Activated naive CD4-positive, alpha-beta T cell treated with Interleukin-2 at 50 U/mL for 16 hours (primary cell): ENCODE measurements at places on chromosomes 5 and 9.

- DNase-seq: no peak
Measured at GRCh38 chr9:95815961-95816360, 59.5 kb upstream of the ERCC6L2 start.

DNA sequence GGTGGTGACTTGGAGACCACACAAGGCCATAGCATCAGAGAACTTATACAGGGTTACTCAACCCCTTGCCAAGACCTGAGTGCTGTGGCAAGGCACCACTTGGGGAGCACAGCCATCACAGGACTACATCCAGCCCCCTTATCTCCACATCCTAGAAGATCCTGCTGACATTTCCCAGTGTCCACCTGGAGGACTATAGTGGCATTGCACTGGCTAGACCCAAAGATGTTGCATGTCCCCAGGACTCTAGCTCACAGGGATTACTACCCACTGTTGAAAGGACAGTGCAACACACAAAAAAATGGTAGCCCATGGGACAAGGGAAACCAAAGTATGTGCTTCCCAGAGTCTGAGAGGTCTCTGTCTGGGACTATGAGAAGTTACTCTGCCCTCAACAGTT lies 411.1 kb upstream of the NUDT12 start:
- DNase-seq: no peak

DNA sequence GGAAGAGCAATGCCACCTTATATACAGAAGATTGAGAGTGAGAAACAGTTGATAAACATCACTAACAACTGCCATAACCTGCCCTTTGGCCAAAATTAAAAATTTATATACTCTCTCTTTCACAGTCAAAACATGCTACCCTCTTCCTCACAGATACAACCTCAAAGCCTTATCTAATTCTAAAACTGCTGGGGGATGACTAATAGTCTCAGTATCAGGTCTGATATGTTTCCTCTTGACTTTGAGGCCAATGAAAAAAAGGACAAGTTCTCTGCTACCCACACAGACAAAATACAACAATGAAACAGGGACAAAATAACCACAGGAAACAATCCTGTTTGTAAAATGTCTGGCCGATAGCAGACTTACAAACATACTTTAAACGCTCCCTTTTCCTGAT lies 485.6 kb upstream of the NUDT12 start:
- no peak for DNase-seq

- DNase-seq: no peak
Measured at GRCh38 chr5:158014372-158014771, 155.4 kb upstream of the CLINT1 start.

DNA sequence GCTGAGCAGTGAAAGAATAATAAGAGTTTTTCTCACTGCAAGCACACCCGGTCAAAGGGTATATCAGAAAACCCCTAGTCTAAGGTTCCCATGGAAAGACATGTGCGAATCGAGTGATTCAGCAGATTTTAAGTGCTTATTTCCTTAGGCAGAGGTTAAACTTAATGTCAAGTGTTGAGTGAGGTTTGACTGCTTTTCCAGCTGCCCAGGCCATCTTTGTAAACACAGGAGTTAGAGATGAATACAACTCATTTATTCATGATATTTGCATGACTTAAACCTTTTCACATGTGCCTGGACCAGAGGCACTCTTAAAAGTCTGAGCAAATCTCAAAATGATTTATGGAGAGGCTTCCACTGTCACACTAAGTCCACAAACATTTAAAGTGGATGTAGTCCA lies 137.8 kb upstream of the RGMB start:
- DNase-seq: no peak

DNA sequence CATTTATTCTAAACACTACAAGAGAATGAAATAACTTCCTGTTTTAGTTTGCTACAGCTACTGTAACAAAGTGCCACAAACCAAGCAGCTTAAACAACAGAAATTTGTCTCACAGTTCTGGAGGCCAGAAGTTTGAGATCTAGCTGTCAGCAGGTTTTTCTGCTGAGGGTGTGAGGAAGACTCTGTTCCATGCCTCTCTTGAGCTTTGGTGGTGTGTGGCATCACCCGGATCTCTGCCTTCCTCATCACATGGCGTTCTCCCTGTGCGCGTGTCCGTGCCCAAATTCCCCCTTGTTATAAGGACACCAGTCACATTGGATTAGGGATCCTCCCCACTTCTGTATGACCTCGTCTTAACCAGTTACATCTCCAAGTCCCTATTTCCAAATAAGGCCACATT lies 97.7 kb downstream of the CFAP95 start:
- DNase-seq: no peak

DNA sequence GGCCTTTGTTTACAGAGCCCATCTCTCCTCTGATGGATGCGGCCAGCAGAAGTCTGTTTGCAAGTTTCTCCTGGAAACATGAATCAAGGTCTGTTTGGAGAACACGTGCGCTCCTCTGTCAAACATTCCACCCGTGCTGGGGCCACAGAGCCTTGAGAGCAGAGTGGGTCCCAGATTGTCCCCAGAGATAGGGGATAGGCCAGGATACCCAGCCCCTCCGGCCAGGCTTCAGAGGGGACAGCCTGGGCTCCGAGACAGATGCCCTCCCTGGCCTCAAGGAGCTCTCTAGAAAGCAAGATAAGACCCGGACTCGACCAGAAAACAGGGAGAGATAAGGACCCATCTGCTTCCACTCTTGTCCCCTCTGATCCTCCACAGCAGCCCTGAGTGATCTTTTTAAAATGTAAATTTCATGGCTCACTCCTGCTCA lies 40.4 kb upstream of the HAND1 start:
- DNase-seq: no peak

DNA sequence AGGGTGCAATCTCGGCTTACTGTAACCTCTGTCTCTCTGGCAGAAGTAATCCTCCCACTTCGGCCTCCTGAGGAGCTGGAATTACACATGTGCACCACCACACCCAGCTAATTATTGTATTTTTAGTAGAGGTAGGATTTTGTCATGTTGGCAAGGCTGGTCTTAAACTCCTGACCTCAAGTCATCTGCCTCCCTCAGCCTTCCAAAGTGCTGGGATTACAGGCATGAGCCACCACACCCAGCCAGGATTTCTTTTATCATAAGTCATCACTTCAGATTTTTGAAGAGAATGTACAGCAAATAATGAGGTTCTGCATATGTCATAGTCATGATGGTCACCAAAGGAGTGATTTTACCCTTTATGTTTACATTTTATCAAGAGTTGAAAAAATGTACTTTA lies 108.1 kb downstream of the GCNT1 start:
- no peak for DNase-seq

DNA sequence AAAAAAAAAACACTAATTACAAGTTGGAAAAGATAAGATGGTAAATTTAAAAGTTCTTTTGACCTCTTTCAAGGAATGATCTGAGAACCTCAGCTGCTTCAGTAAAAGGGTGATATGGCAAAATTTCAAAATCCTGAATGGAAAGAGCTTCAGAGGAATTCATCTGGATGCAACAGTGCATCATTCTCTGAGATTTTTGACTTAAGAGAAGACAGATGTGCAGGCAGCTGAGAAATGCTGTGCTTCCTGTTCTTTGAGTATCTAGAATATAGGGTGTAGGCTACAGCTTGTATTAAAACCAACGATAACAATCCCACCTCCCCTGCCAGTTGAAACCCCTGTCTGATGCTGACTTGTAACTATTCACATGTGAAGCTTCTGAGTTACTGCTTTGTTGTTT lies 6.2 kb downstream of the FRMPD1 start:
- no peak for DNase-seq

DNA sequence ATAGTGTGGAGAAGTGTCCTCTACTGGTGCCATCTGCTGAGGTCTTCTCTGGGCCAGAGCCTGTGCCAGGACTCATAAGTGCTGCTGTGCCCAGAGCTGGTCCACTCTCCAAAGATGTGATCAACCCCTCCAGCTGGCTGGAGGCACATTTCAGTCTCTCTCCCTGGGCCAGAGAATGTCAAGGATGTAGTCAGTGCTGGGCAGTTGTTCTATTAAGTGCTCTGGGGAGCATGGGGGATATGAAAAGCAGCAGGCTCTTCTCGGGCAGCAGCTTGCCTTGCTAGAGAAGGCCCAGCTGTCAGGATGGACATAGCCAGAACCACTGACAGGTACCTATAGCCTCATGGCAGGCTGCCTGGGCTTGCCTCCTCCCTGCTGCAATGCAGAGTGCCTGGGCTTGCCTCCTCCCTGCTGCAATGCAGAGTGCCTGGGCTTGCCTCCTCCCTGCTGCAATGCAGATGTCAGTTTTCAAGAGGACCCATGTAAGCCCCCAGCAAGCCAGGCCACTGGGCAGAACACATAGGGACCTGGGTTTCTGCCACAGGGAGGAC lies 157.2 kb upstream of the PANK3 start:
- no peak for DNase-seq

DNA sequence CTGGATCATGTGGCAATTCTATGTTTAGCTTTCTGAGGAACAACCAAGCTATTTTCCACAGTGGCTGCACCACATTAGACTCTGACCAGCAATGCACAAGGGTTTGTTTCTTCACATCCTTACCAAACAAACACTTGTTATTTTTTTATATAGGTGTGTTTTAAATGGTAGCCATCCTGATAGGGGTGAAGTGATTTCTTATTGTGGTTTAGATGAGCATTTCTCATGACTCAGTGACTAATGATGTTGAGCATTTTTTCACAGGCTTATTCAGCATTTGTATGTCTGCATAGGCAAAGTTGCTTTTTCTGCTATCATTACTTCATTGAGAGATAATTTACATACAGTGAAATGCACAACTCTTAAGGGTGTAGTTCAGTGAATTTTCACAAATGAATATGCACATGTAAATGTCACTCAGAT lies 36.0 kb downstream of the ANKRD33B start:
- DNase-seq: no peak

DNA sequence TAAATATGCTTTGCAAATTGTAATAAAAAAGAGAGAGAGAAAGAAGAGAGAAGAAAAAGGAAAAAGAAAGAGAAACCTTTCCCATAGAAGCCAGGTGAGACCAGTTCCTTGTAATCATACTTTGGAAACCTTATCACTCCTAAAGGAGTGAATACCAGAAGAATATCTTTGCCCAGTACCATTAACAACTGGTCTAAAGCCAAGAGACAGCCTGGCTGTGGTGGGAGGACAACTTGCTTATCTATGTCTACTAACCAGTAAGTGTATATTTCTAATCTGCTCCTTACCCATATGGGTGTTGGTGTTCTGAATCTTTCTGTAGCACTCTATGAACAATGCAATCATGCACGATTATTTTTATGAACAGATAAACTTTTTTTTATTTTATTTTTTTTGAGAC lies 10.5 kb upstream of the TXN start:
- no peak for DNase-seq

- no peak for DNase-seq
Measured at GRCh38 chr9:37102486-37102885, 17.9 kb upstream of the ZCCHC7 start.

DNA sequence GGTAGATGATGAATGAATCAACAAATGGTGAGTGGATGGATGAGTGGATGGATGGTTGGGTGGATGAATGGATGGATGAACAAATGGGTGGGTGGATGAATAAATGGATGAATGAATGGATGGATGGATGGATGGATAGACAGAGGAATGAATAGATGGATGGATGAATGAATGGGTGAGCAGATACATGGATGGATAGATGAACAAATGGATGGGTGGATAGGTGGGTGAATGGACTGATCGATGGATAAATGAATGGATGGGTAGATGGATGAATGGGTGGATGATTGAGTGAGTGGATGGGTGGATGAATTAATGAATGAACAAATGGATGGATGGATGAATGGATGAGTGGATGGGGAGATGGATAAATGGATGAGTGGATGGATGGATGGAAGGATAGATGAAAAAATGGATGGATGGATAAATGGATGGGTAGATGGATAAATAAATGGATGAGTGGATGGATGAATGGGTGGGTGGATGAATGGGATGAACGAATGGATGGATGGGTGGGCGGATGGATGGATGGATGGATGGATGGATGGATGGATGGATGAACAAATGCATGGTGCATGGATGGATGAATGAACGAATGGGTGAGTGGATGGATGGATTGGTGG lies 85.7 kb downstream of the PHF2 start:
- DNase-seq: no peak

GRCh38 chr5:39816156-39816845 lies 391.5 kb upstream of the DAB2 start:
- DNase-seq: no peak

- no peak for DNase-seq
Measured at GRCh38 chr9:113593682-113594281, 130.3 kb downstream of the RGS3 start.

GRCh38 chr5:123879071-123879470 lies 367.1 kb downstream of the CSNK1G3 start:
- DNase-seq: no peak

DNA sequence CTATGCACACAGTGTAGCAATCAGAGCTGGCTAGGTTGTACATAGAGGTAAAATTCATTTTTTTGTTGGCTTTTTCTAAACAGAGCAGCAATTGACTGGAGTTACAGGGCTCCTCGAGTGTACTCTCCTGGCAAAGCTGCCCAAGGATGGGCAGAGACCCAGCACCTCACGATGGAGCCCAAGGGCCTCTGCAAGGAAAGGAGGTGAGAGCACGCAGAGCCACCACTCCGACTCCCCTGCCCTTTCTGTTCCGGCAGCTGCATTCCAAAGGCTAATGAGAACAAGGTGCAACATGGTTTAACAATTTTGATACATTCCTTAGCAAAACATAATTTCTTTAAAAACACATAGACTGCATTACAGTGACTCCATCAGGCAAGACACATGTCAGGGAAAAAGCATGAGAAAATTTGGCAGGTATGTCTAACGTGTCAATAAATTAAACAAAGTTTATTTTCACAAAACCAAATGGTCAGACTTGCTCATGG lies 47.5 kb downstream of the SAXO1 start:
- DNase-seq: no peak

DNA sequence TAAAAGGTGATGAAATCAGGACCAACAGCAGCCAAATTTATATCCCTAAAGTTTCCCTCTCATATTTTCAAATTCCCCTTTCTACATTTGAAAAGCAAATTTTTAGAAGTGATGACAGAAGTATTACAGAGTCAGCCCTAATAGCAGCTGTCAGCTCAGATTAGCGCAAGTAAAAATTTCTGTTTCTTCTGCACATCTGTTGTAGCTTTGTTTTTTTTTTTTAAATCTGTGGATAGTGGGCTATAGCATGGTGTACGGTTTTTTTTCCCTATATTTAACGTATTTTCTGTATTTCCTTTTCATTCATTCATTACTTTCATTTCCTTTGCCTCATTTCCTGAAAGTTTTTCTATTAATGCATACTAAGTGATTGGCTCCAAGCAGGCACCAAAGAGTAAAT lies 99.1 kb downstream of the MACIR start:
- DNase-seq: no peak
